ENCODE measurements at places on chromosomes 6 and 20.

- no peak for DNase-seq
Measured at GRCh38 chr20:31489152-31489551, 14.1 kb downstream of the REM1 start.

GRCh38 chr6:21478883-21479539 is 114.5 kb upstream of the SOX4 start:
- no peak for DNase-seq

- DNase-seq, result no peak
Measured at GRCh38 chr20:17189976-17190695, 36.7 kb upstream of the PCSK2 start.

DNA sequence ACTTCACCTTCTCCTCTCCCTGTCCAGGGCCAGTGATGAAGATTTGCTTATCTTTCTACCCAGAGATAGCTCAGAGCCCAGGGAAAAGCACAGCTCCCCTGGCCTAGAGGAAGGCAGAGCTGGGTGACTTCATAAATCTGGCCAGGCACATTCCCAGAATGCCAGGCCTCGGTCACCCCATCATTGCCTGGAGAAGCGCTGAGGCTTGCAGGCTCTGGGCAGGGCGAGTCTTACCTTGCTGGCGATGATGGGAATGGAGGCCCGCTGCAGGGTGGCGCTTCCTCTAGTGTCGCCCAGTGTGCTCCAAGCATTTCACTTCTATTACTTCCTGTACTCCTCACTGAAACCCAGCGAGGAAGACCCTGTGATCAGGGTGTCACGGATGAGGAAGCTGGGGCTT is 60.1 kb downstream of the DAAM2 start:
- DNase-seq, result no peak

DNA sequence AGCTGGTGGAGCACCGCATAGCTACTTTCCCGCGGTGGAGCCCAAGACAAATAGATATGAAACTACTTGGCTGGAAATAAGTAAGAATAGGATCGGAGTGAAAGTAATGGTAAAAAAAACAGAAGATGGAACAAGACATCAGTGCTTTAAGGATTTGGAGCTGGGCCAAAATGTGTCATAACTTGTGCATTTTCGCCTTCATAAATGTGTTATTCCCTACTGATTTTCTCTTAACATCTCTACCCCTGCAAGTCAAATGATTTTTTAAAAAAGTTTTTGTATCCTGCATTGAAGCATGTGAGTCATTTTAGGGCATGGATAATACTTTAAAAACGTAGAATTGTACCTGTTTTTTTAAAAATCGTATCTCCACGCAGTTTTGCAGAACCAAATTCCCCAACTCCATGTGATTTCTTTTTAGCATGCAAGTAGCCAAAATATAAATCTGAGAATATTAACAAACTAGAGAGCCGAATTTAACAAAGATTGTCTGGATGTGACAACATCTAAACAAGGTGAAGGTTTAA is 882 bp upstream of the FAM184A start:
- DNase-seq, result no peak

DNA sequence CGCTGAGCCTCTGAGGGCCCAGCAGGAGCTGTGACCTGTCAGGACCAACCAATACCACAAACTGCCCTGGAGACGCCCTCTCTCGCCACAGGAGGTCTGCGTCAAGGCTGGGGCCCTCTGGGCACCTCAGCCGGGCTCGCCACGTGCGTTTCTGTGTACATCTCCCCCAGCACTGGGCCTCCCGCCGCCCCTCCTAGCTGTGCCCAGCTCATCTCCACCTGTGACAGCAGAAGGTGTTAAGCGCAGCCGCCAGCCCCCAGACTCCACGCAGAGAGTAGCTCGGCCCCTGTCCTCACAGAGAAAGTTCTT is 91.4 kb downstream of the TAF4 start:
- DNase-seq, result no peak

- DNase-seq, result no peak
Measured at GRCh38 chr6:167663784-167664443, 162.8 kb upstream of the AFDN start.

DNA sequence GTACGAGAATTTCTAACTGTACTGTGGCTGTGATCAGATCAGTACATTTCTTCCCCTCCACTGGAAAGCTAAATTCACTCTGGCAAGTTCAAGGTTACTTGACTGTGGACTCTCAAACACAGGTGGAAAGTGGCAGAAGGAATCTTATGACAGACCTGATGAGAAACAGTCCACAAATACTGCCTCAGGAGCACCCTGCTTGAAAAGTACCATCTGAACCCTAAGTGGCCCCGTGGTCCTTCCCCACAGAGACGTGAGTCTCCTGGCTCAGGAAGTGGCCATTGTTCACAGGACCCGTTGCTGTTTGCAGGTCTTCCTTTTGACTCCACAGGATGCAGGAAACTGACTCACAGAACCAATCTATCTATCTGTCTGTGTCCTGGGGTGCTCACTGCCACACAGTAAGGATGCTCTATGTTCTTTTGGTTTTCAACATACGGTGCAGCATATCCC is 47.5 kb upstream of the NHSL1 start:
- no peak for DNase-seq

DNA sequence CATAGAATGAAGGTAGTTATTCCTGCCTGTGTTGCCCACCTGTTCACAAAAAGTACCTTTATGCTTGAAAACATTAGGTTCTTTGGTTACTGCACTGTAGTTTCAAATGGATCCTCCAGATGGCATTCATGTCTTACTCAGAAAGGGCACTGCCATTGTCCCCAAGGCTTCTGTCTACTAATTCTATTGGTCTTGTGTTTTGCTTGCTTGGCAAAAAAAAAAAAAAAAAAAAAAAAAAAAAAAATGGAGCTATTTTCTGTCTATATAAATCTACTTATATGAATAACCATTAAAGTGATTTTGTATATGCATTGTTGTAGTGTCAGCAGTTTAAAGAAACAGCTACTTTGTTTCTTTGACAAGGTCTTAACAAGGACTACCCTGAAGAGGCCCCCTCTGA is 12.7 kb upstream of the EFHC1 start:
- DNase-seq, result no peak

DNA sequence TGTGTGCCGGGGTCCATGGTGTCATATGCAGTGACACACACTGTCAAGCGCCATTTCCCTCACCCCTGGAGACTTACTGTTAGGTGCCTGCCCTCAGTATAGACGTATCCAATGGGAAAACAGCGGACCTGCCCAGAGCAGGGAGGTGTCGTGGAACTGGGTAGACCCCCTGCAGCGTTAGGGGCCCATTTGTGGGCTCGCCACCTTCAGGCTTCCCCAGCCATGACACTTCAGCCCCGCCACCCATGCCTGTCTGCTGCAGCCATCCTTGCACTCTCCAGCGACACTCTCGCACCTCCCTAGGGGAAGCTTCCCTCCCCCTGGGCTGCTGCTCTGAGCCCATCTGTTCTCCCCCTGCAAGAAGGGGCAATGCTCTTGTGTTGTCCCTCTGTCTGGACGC is 43.2 kb downstream of the STK35 start:
- DNase-seq, result no peak

GRCh38 chr20:40486297-40486696 is 202.7 kb downstream of the MAFB start:
- DNase-seq, result no peak

DNA sequence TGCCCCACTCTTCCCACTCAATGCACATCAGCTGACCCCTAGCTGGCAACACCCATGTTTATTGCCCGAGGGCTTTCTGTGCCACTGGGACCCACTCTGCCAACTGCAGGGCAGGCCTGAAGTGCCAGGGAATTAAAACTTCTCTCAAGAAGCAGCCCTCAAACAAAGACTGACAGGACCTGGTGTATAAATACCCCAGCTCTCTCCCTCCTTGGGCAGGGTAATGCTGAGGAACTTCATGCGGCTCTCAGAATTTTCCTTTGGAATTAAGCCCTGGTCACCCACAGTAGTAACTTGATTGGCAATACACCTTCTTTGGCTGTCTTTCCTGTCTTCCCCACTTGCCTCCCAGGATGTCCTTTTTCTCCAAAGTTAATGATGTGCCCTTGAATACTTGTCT is 5.3 kb upstream of the GDAP1L1 start:
- DNase-seq, result no peak

DNA sequence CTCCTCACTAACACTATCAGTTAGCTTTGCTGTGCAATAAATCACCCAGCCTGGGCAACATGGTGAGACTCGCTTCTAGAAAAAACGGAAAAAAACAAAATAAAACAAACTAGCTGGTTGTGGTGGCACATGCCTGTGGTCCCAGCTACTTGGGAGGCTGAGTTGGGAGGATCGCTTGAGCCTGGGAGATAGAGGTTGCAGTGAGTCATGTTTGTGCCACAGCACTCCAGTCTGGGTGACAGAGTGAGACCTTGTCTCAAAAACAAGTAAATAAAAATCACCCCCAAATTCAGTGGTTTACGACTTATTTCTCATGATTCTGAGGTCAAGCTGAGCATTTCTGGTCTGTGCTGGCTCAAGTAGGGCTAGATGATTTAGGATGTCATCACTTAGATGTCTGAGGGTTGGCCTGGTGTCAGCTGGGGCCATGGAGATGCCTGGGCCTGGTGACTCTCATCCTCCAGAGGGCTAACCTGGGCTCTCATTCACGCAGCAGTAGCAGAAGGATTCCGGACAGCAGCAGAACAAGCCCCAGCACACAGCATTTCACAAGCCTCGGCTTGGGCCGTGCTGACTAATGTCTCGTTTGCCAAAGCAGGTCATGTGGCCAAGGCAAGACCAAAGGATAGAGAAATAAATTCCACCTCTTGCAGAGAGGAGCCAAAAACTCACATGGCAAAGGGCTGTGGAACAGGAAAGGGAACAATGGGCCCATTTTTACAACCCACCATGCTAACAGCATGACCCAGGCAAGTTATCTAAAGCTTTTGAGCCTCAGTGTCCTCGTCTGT is 32.5 kb downstream of the MGME1 start:
- DNase-seq, result no peak

GRCh38 chr6:122246906-122247658 is 152.4 kb upstream of the HSF2 start:
- DNase-seq, result no peak

GRCh38 chr6:53703047-53703446 is 37.5 kb upstream of the KLHL31 start:
- DNase-seq, result no peak

GRCh38 chr20:56752274-56752673 is 123.2 kb downstream of the TFAP2C start:
- DNase-seq, result no peak

DNA sequence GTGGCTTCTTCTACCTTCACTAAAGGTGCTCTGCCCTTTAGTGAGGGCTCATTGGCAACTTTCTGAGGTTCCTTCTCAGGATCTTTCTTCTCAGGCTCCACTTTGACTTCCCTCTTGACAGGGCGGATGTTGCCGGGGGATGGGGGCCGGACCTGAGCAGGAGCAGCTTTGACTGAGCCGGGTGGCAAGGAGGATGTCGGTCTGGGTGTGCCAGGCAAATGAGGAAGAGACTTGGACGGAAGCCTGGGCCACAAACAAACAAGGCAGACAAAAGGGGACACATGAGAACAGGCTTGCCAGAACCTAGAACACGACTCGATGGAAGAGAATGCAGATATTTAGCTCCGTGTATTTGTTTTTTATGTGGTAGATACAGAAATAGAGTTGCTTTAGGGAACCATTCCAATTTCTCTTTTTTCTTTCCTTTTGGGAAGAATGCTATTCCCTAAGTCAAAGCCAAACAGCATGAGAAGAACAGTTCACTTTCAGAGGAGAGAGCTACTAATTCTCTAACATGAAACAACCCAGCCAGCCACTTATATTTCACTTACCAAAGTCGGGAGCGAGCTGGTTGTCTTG is 76.2 kb upstream of the BCLAF1 start:
- no peak for DNase-seq

- DNase-seq, result no peak
Measured at GRCh38 chr6:90083891-90084290, 189.6 kb downstream of the GJA10 start.

- DNase-seq, result no peak
Measured at GRCh38 chr20:58523072-58523970, 8.1 kb upstream of the APCDD1L start.

- no peak for DNase-seq
Measured at GRCh38 chr20:63191400-63191799, 24.5 kb downstream of the YTHDF1 start.

Measured in left renal pelvis (tissue), 4 donors.